ENCODE measurements at places on chromosomes 2 and 18.

DNA sequence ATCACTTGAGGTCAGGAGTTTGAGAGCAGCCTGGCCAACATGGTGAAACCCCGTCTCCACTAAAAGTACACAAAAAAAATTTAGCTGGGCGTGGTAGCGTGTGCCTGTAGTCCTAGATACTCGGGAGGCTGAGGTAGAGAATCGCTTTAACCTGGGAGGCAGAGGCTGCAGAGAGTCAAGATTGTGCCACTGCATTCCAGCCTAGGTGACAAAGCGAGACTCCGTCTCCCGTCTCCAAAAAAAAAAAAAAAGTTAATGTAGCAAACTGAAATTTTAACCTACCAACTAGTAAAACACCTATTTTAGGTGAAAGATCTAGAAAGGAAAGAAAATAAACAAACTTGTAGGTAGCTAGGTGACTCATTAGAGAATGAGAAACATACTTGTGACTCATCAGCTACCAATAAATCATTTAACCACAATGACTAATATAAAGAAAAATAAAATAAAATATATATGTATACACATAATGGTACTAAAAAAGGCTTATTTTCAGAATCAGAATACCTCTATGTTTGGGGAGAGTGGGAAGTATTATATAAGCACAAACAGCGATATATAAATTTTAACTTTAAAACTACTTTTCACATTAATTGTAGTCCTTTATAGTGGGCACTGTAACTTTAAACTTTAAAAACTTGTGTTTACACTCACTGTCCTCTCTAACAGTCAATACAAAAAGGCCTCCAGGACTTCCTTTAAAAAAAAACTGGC, 36.6 kb downstream of the DARS1 start:
- DNase-seq, result peak; percentile 88

GRCh38 chr2:12326449-12327190, 390.1 kb upstream of the TRIB2 start:
- DNase-seq, result no peak

- no peak for DNase-seq
Observed at GRCh38 chr2:205107810-205108209, 562.5 kb downstream of the PARD3B start.

DNA sequence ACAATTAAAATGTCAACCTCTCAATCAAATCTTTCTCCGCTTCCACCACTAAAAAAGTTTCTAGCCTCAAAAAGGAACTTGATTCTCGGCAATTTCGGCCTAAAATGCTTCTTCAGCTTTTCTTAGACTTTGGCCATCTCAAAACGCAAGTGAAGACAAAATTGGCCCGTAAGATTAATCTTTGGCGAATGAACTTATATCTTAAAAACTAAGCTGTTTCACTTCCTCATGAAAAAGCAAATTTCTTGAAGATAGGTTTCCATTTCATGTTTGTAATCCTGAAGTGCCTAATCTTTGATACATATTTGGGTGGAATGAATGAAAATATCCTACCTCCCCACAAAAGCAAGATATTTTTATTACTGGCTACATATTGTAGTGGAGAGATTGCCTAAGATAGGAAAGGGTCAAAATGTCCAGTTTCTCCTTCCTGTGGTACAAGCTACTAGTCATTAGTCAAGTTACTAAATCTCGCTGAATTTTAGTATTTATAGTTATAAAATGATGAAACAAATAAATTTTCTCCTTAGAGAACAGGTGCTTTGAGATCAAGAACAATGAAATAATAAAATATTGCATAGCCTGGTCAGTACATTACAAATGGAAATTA, 85.4 kb upstream of the ZEB2 start:
- no peak for DNase-seq

GRCh38 chr2:155141418-155141817, 442.9 kb downstream of the KCNJ3 start:
- no peak for DNase-seq

GRCh38 chr2:168120730-168121129, 126.7 kb downstream of the STK39 start:
- DNase-seq, result no peak

- no peak for DNase-seq
Observed at GRCh38 chr2:64489081-64489751, 34.9 kb upstream of the AFTPH start.

GRCh38 chr18:77949355-77949973, 699.8 kb downstream of the GALR1 start:
- DNase-seq, result no peak

DNA sequence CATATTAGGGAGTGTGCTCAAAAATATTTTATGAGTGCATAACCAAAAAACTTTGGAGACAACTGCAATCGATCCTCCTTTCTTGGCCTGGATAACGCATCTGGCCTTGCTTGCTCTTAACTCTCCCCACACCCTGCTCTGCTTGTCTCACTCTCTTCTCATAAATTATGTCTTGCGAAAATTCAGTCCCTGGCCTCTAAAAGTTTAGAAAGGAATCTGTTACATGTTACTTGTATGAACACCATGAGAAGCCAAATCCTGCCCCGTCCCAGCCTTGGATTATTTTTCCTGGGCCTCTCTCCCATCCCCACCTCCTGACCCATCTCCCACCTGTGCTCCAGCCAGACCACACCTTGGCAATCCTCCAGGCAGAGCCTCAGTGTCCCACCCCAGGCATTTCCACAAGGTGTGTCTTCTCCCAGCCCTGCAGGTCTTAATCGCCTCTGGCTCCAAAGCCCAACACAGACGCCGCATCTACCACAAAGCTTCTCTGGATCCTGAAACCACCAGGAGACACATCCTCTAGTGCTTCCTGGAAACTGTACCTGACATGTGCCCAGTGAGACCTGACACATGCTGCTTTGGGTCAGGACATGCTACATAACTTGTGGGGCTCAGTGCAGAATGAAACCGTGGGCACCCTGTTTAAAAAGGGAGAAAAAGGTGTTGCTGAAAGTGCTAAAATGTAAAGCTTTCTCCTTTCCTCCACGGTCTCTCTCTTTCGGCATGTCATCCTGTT, 99.6 kb upstream of the ST3GAL5 start:
- DNase-seq, result no peak

GRCh38 chr2:11708106-11708505, 38.1 kb upstream of the NTSR2 start:
- no peak for DNase-seq

DNA sequence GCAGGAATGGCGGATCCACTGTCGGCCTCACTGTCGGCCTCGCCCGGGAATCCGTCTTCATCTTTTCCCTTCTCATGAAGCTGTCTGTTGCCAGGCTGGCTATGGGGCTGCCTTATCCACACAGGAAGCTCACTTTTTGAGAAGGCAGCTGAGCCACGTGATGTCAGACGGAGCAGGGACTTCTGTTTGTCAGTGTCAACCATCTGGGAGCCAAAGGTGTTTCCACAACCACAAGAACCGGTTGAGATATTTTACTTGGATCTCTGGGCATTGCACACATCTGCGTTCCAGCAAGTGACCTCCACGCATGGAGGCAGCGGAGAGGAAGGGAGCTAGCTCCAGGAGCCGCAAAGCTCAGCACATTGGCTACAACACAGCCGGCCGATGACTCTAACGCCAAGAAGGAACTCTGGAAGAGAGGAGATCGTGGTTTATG, 27.4 kb upstream of the TAF1B start:
- no peak for DNase-seq

DNA sequence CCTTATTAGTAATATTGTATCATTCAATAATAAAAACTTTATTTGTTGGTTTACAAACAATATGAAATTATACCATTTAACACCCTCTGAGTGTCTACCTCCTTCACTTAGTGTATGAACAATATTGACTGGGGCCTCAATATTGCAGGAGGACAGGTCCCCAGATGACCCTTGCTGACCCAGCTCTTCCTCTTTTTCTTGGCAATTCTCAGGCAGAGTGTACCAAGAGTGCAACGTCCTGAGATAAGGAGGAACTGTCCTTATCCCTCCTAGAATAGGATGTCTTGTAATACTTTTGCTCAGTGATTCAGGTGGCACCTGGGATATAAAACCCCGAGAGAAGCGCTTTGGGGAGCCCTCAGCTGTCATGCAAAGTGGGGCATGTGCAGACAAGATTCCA, 76.8 kb downstream of the PLA2R1 start:
- DNase-seq, result no peak

GRCh38 chr2:236317938-236318396, 53.8 kb upstream of the ASB18 start:
- DNase-seq, result peak; percentile 1

DNA sequence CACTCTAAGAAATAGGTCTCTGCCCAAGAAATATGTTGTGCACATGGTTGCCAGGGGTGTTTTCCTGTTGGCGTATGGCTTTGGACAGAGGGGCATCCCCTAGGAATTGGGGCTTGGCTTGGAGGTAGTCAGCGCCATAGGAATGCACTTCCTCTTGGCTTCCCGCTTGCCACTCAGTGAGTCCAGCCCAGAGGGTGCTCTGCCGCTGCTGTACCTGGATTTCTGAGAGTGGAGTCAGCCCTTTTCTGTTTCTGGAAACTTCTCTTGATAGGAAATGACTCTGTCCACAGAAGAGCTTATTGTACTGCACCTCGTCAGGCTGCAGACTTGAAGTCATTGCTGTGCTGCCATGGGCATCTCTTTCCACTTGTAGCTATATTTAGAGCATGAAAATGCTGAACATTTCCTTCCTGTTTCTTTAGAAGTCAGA, 116.7 kb upstream of the MGAT5 start:
- peak; percentile 34 for DNase-seq

- DNase-seq, result no peak
Observed at GRCh38 chr2:74881626-74882298, 47.8 kb downstream of the HK2 start.

DNA sequence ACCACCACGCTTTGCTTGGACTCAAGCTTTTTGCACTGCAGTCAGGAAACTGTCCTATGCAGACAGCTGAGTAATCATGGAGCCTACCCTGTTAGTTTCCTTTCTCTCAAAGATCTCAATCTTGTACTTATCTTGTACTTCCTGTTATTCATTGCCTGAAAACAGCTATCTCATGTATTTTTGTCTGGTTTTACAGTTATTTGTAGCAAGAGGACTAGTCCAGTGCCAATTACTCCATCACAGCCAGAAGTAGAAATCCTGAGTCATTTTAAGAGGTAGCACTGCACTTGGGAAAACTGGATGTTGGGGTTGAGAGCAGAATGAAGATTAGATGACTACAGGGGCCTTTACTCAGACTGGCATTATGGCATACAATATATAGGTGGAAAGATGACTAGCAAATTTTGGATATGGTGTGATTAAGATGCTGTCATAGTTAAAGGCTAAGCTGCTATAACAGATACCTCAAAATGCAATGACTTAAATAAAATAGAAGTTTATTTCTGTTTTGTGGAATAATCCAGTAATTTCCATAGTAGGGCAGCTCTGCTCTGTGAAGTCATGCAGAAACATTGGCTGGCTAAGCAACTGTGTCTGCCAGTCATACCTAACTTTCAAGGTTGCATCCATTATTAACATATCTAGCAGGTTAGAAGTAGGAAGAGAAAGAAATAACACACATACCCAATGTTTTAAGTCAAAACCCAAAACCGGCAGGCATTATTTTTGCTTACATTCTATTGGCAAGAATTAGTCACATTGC, 21.1 kb upstream of the CHMP3 start:
- no peak for DNase-seq

GRCh38 chr2:135219226-135219625, 167.1 kb downstream of the RAB3GAP1 start:
- DNase-seq, result no peak

DNA sequence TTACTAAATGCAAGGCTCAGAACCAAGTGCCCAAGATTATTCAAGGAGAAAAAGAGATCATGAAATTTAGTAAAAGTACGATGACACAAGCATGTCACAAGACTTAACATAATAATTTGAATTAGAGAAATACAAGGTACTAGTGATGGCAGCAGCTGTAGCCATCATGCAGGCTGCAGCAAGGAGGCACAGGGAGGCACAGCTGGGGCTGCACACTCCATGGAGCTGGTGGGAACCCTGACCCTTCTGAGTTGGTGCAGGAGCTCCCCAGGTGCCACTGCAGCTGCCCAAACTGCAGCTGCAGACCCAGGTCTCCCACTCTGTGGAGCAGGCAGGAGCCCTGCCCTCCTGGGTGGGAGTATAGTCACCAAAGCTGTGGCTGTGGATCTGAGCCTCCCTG, 46.0 kb downstream of the COL3A1 start:
- DNase-seq, result no peak

- DNase-seq, result peak; percentile 42
Observed at GRCh38 chr18:3594760-3595368, 144.9 kb downstream of the TGIF1 start.

DNA sequence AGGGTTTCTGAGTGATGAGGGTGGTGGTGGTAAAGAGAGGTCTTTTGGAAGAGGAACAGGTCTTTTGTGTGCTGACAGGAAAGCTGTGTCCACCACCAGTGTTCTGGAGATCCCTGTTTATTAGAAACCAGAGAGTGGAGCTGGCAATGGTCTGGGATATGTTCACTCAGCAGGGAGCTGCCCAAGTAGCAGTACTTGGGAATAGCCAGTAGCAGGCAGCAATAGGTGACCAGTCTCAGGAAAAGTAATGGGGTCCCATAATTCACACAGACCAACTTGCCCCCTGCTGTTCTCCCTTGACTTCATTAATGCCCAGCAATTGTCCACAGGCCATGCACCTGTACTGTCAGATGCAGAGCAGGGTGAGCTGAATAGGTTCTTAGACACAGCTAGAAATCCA, 1.8 kb downstream of the TSPYL6 start:
- DNase-seq, result no peak

DNA sequence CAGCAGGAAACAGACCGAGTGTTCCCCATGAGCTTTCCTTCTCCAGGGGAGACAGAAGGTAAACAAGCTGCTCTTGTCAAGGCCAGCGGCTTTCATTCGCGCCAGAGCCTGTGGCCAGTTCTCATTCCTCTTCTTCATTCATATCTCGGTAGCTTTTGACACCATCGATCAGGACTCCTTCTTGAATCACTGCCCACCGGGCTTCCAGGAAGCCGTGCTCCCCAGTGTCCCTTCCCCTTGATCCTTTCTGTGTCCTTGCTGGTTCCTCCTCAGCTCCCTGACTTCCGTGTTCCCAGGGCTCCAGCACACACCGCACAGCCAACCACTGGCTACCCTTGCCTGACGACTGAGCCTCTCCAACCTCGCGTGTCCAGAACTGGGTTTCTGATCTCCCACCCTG, 14.1 kb downstream of the SLC66A3 start:
- no peak for DNase-seq

- no peak for DNase-seq
Observed at GRCh38 chr2:156057647-156058046, 274.9 kb downstream of the NR4A2 start.

GRCh38 chr2:71346065-71346464, 14.5 kb downstream of the ZNF638 start:
- no peak for DNase-seq

DNA sequence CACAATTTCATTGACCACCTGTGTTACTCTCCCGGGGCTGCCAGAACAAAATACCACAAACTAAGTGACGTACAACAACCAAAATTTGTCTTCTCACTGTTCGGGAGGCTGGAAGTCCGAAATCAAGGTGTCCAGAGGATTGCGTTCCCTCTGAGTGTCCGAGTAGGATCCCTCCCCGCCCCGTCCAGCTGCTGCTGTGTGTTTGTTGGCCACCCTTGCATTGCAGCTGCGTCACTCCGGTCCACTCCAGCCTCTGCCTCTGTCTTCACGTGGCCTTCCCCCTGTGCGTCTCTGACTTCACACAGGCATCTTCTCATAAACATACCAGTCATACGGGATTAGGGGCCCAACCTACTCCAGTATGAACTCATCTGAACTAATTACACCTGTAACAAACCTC, 251.8 kb upstream of the SMIM21 start:
- DNase-seq, result no peak

Measured in LoVo (cell line).